ENCODE measurements at places on chromosomes 2 and 18.
A peak's percentile ranks its signal among the peaks of the same experiment; 100 is the strongest.

DNA sequence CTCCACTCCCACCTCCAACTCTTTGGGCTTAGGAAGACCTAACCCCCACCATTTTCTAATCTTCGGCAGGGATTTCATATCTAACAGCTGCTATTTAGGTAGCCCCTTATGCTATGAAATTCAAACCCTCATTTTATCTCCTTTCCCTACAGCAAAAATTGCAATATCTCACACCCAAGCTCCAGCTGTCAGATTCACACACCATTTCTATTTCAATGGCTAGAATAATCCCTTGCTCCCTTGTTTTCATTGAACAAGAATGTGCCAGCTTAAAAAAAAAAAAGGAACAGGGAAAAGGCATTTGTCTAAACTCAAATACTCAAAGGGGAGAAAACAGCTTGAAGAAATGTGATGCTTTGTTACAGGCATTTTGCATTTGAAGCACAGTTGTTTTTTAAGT lies 850.6 kb upstream of the ACVR2A start:
- no peak for DNase-seq

- no peak for DNase-seq
Observed at GRCh38 chr2:169165791-169166190, 96.4 kb downstream of the DHRS9 start.

DNA sequence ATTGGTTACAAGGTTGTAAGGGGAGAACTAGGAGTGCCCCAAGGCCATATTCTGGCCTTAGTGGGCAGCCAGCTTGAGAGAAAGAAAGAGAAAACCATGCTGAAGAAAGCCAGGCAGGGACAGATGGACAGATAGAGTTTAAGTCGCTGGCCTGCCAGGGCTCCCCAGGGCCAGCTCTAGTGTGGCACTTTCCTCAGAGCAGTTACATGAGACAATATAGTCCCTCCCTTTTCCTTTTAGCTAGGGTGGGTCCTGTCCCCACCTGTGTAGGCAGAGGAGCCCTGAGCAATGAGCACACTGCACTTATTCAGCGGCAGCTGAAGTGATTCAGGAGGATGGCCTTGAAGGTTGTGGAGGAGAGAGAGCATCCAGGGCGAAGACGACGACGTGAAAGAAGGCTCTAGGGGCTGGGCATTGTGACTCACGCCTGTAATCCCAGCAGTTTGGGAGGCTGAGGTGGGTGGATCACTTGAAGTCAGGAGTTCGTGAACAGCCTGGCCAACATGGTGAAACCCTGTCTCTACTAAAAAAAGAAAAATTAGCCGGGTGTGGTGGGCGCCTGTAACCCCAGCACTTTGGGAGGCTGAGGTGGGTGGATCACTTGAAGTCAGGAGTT lies 152.0 kb upstream of the SLC1A4 start:
- DNase-seq = no peak

DNA sequence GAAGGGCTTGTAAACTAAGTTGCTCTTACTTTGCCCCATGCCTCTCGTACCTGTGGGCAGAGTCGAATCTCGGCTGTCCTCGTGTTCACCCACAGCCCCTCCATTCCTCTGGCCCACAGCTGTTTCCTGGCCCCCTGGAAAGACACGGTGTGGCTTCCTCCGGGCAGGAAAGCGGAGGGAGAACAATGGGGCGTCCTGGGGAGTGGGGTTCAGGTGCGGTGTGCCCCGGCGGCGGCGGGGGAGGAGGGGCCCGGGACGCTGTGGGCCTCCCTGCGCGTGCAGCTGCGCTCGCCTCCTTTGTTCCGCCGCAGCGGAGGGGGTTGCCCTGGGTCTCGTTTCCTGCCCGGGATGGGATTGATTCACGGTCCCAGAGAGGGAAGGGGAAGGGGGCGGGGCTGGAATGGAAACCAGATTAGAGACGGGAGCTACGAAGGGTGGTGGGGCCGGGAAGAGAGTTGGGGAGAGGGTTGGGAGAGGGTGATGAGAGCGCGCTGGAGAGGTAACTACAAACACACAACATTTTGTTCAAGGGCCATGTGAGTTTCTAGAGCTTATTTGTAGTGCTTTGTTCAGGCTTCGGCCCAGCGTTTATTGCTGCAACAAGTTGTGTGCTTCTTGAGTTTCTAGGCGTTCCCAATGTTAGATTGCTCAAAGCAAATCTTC lies 796 bp downstream of the MYO1B start:
- peak; percentile 92 for DNase-seq

DNA sequence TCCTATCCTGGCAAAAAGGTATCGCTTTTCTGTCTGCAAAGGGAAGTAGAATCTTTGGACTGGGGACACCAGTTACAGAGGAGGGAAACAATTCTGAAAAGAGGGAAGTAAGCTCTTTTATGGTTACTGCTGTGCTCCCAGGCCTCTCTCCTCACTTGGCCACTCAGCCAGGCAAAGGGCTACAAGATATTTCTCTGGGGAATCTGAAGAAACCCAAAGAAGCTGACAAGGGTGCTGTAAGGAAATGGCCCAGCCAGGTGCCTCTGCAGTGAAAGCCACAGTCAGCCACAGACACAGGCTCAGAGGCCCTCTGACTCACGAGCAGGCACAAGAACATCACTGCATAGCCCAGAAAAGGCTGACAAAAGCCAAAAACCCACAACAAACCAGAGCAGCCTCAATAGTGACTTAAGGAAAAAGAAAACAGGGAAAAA lies 5.8 kb downstream of the HDLBP start:
- no peak for DNase-seq

GRCh38 chr2:98127229-98127989 lies 40.4 kb downstream of the VWA3B start:
- DNase-seq = no peak

GRCh38 chr2:29731948-29732347 lies 189.4 kb downstream of the ALK start:
- no peak for DNase-seq

DNA sequence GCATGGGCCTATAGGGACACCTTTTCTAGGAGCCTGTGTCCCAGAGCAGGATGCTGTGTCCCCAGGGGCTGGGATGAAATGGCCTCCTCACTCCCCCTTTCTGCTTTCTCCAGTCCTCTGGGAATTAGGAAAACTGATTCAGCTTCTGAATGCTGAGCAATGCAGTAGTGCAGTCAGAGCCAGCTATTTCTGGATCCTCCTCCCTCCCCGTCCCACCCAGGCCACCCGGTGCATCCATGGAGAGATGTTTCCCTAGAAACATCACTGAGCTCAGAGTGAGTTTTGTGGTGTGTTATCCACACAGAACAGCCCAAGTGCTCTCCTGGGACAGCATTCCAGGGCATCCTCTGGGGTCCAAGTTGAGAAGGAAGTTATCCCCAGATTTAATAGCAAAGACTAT lies 125.5 kb downstream of the LOXHD1 start:
- no peak for DNase-seq

GRCh38 chr2:184032983-184033382 lies 565.3 kb upstream of the ZNF804A start:
- no peak for DNase-seq

DNA sequence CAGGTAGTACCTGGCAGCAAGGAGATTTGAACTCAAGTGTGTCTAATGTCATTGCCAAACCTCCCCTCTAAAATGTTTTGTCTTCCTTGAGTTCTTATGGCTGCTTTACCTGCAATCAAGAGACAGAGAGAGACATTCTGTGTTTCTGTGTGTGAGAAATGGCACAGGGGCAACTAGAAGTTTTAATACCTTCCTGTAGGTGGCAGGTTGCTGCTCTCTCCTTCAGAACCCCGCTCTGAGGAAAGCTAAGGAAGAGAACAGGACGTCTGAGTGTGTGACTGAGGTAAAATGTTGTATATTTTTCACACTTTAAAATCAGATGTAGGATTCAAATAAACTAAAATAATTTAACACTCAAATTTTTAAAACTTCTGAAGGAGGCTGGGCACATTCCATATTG lies 19.2 kb downstream of the DTNA start:
- DNase-seq = no peak

GRCh38 chr2:32003791-32004190 lies 7.0 kb downstream of the MEMO1 start:
- DNase-seq = no peak

- DNase-seq = no peak
Observed at GRCh38 chr18:2394684-2395083, 176.6 kb downstream of the METTL4 start.

GRCh38 chr2:218658671-218659257 lies 659 bp downstream of the ZNF142 start:
- peak; percentile 47 for DNase-seq

GRCh38 chr2:163799807-163800206 lies 64.0 kb upstream of the FIGN start:
- DNase-seq = no peak

DNA sequence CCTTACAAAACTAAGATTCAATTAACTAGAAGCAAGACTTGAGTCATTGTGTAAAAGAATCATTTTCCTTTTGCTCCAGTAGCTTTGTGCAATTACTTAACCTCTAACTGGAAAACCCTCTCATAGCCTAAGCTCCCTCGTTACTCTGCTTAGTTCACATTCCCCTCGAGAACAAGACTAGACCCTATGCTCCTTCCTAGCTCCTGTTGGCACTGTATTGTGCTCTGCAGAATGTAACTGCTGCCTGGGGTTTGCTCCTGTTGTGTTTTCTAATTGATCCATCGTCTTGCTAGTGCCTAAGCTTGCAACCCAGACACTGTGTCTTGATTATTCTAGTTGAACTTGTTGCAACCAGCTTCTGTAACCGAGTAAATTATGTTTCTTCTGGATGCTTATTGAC lies 347.0 kb downstream of the ZNF804A start:
- no peak for DNase-seq

GRCh38 chr2:231714639-231715498 lies 6.5 kb downstream of the PTMA start:
- DNase-seq = peak; percentile 91

DNA sequence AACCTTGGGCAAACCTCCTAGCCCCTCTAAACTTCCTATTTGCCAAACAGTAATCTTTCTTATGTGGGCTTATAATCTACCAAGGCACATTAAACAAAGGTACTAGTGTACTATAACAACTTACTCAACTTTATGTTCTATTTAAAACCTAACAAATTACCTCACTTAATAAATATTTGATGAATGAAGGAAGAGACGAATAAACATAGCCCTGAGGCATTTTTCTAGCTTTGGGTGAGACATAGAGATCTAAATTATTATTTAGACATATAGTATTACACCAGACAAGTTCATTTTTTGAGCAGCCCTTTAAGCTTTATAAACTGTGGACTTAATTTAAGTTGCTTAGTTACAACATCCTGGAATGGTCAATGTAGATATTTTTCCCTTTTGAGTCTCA lies 104.6 kb downstream of the UNC80 start:
- no peak for DNase-seq

- DNase-seq = peak; percentile 17
Observed at GRCh38 chr2:84077496-84077895, 381.6 kb downstream of the SUCLG1 start.

DNA sequence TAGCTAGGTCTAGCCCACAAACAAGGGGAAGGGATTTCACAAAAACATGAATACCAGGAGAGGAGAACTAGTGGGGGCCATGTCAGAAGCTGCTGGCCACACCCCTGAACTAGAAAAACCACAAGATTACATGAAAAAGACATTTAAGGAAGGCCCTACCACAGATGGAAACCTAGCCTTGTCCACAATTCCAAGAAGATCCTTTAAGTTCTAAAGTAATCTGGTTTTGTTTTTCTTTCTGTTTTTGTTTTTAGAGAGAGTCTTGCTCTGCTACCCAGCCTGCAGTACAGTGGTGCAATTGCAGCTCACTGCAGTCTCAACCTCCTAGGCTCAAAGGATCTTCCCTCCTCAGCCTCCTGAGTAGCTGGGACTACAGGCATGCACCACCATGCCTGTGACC lies 34.2 kb upstream of the CAB39 start:
- no peak for DNase-seq

DNA sequence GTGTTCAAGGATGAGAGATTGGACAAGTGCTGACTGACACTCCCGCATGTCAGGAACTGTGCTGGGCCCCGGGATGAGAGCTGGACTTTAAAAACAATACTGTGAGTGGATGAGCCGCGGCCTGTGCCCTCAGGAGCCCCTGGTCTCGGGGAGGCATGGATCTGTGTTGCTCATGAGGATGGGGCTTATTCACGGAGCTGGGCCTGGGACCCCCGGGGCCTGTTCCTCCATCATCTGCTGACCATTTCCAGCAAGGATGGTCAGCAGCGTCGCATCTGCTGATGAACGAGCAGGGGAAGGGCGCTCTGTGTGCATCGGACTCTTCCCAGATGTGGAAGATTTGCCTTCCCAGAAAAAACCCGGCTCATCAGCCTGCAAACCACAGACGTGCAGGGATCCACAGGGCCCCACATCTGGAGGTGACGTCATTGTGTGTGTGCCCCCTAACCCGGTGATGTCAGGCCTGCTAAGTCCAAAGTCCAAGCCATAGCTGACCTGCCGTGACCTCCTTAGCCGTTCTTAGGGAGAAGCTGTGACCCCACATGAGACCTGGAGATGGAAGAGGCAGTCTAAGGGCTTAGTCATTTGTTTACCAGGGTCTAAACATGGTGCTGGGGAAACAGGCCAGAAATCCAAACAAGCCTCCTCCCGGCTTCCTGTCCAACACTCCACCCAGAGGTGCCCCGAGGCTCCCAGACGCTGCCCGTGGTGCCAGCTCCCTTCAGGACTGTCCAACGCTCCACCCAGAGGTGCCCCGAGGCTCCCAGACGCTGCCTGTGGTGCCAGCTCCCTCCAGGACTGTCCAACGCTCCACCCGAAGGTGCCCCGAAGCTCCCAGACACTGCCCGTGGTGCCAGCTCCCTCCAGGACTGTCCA lies 143.9 kb downstream of the PXDN start:
- no peak for DNase-seq

GRCh38 chr2:32810909-32811495 lies 135.8 kb upstream of the LTBP1 start:
- DNase-seq = no peak

GRCh38 chr2:241153616-241154015 lies 3.3 kb downstream of the PPP1R7 start:
- no peak for DNase-seq

DNA sequence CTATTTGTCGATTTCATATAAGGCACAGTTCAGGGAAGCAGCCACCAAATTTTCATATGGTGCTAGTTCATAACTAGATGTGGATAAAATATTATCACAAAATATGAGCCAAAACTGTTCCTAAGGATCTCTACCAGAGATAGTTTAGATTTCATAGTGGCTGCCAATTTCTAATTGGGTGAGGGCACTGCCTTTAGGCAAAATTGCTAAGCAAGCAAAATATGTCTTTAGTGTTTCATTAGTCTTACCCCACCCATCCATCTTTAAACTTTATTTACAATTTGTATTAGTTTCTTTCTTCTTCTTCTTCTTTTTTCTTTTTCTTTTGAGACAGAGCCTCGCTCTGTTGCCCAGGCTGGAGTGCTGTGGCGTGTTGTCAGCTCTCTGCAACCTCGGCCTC lies 77.1 kb upstream of the SLC4A10 start:
- DNase-seq = no peak
